ENCODE measurements at places on chromosomes 6 and 20.

- no peak for DNase-seq
These were observed 216.5 kb downstream of the PTPRK start for GRCh38 chr6:128303870-128304269.

DNA sequence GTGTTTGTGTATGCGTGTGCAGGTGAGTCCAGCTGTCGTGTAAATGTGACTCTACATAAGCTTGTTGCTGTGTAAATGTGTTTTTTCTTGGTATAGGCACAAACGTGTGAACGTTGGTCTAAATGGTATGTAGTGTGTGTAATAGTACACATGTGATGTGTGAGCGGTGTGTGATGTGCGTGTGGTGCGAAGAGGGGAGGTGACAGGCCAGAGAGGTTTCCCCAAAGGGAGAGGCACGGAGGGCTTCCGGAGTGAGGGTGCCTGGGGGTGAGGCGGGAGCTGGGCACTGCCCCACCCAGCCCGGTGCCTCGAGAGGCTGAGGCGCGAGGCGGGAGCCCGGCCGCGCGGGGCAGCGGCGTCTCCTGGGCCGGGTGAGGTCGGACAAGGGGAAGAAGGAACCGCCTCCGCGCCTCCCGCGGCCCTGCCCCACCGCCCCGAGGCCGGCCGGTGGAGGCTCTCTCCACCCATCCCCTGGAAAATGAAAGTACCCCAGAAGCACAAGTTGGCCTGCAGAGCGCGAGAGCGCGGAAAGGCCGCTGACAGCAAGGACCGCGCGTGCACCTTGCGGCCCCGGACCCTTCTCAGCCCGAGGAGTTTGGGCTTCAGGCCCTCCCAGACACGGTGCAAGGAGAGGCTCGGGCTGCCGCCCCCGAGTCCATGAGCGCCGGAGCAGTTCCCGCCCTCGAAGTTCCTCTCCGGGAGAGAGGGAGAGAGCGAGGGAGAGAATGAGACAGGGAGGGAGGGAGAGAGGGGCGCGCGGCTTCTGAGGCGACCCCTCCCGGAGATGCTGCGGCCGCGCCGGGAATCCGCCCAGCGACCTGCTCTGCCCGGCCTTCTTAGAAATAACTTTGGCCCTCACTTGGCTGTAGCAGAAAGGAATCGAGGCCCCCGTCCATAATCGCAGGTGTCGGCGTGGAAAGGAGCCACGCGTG lies 43.2 kb upstream of the OSTM1 start:
- peak; percentile 82 for DNase-seq

DNA sequence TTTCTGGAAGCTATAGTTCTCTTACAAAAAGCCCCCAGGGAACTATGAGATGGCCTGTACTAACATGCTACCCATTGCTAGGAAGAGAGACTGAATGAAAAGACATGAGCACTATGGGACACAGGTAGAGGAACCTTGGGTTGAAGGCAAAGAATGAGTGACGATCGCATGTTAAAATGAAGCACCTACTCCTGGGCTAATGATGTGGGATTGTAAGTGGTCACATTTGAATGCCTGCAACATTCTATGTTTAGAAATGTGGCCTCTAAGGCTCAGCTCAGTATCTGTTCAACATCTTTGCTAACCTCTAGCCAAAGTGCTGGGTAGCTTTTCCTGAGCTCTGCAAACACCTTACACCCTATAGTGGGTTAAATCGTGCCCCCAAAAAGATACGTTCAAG lies 5.2 kb upstream of the ZC3H12D start:
- DNase-seq: no peak

GRCh38 chr6:128131566-128131965 lies 230.7 kb upstream of the THEMIS start:
- no peak for DNase-seq

DNA sequence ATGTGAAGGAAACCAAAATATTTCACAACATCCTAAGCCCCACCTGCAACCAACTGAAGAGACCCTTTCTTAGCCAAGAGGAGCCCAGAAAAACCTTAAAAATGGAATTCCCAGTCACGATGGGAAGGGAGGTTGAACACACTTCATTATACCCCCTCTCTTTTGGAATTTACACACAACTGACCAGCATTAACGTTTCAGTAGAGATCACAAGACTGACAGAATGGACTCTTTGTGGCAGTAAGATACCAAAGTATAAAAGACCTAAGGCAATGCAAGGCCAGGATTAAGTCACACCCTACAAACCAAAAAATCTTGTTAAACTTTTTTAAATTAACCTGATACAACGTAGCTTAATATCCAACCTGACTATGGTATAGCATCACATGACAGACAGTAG lies 190.9 kb downstream of the OTOR start:
- DNase-seq: no peak

DNA sequence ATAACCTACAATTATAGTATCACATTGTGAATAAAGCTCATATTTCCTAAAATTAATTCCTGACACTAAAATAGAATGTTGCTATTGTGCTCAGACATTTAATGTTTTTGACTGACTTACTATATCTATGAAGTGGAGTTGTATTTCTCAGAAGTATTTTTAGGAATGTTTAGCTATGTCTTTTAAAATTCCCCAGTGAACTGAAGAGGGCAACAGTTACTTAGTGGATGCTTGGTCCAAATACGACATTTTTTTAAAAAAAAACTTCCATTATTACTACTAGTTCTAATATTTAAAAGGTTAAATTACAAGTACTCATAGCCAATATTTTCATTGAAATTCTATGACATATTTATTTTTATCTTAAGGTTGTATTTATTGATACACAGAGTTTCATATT lies 460.2 kb downstream of the COL12A1 start:
- no peak for DNase-seq

DNA sequence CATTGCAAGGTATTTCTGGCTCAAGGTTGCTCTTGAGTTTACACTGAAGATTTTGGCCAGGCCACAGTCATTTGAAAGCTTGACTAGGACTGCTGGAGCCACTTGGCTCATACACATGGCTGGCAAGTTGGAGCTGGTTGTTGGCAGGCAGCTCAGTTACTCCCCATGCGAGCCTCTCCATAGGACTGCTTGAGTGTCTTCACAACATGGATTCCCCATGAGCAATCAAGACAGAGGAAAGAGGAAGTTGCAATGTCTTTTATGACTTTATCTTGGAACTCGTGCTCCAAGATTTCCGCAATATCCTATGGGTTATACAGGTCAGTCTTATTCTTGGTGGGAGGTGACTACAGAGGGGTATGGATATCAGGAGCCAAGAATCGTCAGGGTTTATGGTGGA lies 1.4 kb upstream of the MANBAL start:
- no peak for DNase-seq

- no peak for DNase-seq
These were observed 18.1 kb upstream of the ZSCAN9 start for GRCh38 chr6:28206928-28207509.

- no peak for DNase-seq
These were observed 128.8 kb downstream of the HUS1B start for GRCh38 chr6:527989-528673.

DNA sequence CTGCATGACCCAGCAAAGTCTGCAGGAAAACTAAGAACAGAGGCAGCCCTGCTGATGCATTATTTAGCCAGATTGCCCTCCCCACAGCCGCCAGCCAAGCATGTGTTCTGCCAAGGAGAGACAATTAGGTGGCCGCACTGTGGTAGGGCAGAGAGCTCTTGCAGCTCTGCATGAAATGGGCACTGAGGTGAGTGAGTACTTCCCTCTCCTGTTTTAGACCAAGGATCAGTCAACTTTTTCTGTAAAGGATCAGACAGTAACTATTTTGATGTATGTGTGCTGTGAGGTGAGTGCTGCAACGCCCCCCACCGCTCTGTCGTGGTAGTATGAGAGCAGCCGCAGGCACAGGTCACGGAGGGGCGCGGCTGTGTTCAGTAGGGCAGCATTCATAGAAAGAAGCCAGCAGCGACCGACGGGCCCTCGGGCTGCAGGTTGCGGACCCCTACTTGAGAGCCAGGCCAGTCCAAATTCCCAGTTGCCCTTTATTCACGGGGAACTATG lies 23.8 kb upstream of the FAM50B start:
- DNase-seq: no peak

DNA sequence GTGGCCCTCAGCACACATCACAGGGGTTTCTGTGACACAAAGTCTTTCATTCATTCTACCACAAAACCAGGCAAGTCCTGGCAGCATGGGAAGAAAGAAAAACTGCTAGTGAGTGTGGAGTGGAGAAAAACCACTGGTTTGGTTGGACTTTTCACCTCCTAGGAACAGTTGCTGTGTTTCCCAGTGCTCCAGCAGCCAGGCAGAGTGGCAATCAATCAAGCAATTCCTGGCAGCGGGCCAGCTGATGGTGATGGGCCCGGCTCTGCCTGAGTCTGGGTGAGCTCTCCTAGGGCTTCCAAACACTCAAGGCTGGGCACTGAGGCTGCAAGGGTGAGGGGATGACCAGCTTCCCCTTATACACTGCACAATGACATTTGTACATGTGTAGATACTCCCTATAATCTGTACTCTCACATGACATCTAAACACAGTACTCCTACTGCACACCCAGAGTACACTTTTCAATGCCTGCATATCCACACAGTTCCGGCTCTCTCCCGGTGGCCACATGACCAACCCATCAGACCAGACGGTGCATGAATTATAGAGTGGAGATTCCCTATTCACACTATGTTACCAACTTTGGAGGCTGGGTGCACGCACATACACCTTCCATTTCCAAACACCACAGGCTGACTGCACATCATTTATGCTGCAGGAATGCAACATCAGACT lies 156.6 kb downstream of the UNC5CL start:
- peak; percentile 46 for DNase-seq

DNA sequence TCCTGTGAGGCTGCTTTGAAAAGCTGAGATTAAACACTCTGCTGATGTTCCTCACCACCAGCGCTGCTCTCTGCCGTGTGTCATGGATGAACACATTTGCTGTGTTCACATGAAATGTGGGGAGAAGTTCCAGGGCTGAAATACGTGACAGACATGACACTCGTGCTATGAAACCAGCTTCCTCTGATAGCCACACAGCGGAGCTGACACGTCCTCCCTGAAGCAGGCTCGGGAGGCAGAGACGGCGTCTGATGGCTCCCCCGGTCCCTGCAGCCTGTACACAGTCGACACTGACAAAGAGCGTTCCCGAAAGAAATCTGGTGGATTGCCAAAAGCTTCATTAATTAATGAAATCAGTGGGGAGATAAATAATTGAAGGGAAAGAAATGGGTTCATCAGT lies 17.5 kb downstream of the AGPAT4 start:
- DNase-seq: no peak

DNA sequence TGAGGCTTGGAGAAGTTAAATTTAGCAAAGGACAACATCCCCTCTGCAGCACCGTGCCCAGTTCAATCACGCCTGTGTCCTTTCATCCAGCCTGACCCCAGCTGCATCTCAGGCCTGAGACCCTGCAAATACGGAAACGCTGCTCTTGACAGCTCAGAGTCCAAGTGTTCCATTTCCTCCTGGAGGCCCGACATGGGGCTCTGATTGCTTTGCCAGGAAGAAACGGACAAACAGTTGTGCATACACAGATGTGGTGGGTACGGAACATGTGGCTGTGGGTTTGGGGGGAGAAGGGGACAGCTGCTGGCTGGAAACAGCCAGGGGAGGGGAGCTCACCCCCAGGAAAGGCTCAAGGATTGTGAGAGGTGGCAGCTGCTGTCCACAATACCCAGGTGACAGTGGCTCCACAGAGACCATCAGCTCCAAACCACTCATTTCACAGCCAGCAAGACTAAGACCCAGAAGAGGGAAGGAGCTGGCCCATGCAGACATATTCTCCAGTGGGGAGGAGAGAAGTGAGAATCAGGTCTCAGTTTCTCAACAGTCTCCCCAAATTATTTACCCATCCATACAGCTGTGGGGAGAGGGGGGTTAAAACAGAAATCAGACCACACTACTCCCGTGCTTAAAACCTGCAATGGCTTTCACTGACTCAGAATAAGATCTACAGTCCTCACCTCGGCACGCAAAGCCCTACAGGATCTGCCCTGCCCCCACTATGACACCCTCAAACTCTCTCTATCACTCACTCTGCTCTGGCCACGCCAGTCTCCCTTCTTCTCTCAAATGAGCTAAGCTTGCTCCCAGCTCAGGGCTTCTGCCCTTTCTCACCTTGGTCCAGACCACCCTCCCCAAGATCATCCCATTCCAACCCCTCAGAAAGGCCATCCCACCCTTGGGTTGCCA lies 89.1 kb downstream of the PREX1 start:
- DNase-seq: no peak

DNA sequence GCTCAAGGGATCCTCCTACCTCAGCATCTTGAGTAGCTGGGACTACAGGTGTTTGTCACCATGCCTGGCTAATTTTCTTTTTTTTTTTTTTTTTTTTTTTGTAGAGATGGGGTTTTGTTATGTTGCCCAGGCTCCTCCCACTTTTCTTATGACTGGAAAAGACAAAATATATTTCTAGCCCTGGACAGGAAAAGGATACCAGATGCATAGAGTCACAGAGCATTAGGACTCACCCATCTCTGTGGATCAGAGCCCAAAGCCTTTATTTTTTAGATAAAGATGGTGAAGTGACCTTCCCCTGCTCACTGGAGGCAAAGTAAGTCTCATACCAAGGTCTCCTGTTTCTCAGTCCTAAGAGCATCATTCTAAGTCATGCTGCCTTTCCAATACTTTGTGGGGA lies 3.4 kb downstream of the TRIM10 start:
- no peak for DNase-seq

DNA sequence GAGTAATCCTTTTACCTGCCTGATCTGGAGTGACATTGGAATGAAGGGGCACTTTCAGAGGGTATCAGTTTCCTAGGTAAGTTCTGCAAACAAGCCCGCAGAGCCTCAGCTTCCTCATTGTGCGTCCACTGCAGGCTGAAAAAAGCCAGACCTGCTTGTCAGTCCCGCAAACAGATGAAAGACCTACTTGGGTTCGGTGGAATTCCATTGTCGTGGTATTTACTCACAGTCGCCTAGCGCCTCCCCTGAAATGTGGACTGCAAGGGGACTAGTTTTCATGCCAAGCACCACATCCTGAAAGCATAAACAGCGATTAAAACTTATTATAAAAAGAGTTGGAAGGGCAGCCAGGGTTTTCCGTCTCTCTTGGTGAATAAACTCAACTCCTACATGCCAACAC lies 121.5 kb downstream of the PAX1 start:
- no peak for DNase-seq

- peak; percentile 52 for DNase-seq
These were observed 171.2 kb upstream of the SULF2 start for GRCh38 chr20:47956268-47956995.

- no peak for DNase-seq
These were observed 38.9 kb downstream of the BICRAL start for GRCh38 chr6:42820512-42821340.

DNA sequence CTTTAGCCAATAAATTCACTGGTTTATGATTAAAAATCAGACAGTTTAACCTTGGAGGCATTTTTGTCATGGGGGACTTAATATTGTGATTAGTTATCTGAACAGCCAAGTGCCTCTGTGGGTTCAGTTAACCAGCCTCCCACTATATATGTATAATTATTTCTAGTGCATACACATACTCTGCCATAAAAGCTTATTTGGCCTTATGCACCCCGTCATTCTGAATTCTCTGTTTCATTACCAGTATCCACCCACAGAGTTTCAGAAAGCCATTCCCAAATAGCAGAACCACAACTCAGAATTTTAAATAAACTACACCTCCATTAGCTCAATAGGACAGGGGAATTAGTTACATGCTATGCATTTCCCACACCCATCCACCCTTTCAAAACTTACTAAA lies 279.7 kb downstream of the ZFAND3 start:
- DNase-seq: no peak

All from retina (tissue), 1 donor.